ENCODE measurements at places on chromosomes 7 and 10.

GRCh38 chr10:87816163-87816897 is 1.7 kb downstream of the ATAD1 start:
- peak overlapping the region; percentile 82 for H3K4me3 ChIP-seq
- H3K27ac ChIP-seq: peak overlapping the region; percentile 94
- H3K27me3 ChIP-seq: no peaks in the 10 kb centered on the region
- DNase-seq: no peak

GRCh38 chr7:141704741-141705140 is 2.8 kb upstream of the DENND11 start:
- no peaks in the 10 kb centered on the region for H3K27me3 ChIP-seq
- no peak overlapping the region for H3K27ac ChIP-seq
- no peaks in the 10 kb centered on the region for H3K36me3 ChIP-seq
- H3K4me1 ChIP-seq: peaks cover 26% of the 10 kb centered on the region
- no peak for DNase-seq

DNA sequence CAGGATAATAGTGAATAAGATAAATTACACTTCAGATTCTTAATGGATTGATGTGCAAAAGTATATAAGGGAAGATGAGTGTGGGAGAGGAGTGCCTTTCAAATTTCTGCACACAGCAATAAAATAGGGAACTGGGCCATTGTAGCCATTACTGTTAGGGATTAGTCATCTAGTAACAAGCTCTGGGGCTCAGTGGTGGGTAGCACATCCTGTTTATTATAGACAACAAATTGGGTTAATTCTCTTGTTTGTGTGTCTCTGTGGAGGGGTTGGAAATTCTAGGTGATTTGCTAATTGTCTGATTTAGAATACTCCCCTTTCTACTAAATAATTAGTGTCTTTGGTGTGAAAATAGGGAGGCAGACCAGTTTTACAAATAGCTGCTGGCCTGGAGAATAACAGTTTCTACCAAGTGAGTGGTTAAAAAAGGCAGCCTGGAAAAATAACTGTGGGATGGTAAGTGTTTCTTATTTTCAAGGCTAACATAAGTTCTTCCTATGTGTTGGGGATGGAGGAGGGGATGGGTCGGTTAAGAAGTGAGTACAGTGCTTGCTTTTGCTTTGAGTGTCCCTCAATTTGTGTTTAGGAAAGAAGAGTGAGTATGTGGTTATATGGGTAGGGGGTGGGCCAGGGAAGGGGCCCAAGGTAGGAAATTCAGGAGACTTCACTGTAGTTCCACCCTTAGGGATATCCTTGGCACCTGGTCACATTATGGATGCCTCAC is 43.3 kb upstream of the TMEM248 start:
- no peaks in the 10 kb centered on the region for H3K27me3 ChIP-seq
- H3K27ac ChIP-seq: no peak overlapping the region
- no peaks in the 10 kb centered on the region for H3K4me1 ChIP-seq

DNA sequence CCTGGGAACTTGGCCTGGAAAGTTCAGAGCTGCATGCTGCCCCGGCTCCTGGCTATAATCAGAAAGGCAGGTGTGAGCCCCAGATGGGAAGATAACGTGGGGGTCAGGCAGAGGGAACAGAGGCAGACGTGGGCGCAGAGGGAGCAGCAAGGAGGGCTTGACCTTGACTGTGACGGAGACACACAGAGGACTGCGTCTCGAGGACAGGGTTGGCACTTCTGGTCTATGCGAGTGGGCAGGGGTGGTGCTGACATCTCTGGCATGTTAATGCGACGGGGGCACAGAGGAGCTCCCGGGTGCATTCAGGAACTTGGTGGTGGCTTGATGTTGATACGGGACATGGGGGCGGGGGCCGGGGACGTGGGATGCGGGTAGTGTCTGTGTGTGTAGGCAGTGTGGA is 232.1 kb upstream of the GRB10 start:
- DNase-seq: no peak
- H3K27ac ChIP-seq: no peak overlapping the region
- no peaks in the 10 kb centered on the region for H3K27me3 ChIP-seq
- H3K36me3 ChIP-seq: no peaks in the 10 kb centered on the region

DNA sequence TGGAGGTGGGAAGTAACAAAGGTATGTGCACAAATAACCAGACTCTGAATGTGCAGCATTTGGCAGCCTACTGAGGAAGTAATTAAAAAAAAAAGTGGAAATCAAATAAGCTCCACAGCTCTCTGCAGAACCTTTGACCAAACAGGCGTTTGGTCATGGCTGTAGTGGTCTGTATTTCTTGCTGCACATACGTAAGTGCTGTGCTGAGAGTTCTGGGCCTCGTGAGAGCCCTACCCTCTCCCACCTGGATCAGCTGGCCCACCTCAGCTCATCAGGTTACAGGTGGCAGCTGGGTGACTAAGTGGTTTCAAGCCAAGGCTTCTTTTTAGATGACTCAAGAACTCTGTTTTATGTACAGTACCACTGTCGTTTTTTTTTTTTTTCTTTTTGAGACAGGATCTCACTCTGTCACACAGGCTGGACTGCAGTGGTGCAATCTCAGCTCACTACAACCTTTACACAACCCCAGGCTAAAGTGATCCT is 178.2 kb upstream of the KLF6 start:
- no peaks in the 10 kb centered on the region for H3K36me3 ChIP-seq
- H3K27me3 ChIP-seq: no peaks in the 10 kb centered on the region
- no peak overlapping the region for H3K4me3 ChIP-seq
- peak; percentile 49 for DNase-seq
